MM.1S (cell line): ENCODE measurements at places on chromosomes 2 and 18.

GRCh38 chr2:227921648-227922047 lies 50.2 kb downstream of the DAW1 start:
- no peak for DNase-seq

DNA sequence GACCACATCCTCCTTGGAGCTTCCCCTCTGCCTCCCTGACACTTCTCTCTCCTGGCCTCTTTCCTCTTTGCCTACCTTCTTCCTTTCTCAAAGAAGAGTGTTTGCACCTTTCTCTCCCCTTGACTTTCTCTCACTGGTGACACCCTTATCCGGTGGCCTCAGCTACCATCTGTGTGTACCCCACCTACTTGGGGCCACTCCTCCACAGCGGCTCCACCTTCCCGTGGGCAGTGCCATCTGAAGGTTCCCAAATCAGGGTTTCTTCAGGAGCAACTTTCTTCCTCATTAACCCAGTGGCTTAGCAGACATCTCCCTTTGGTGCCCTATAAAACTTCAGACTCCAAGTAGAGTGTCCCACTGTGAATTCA lies 5.3 kb upstream of the NCL start:
- no peak for DNase-seq

DNA sequence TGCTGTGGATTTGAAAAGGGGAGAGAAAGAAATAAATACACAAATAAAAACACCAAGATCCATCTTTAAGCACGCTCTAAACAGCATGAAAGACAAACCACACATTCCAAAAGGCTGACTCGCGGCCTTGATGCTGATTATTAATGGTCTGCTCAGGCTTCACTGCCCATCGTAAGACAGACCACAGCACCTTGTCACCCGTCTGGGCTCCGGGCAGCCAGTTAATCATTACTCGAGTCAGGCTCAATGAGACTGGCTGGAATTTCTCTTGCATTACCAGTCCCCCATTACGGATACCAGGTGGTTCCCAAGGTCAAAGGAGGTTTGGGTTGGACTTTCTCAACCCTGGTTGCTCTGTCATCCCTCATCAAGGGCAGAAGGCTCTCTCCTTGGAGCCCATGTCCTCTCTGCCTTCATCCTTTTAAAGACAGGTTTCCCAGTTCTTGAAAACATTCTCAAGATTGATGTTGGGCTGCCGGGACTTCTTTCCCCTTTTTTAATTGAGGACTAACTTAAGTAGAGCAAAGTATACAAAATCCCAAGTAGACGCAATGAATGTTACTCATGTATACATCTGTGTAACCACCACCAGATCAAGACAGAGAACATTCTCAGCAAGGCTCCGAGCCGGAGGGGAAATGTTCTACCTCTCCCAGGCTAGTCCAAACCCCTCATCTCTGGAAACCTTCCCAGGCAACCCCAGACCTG lies 8.1 kb downstream of the SMAD7 start:
- peak; percentile 44 for DNase-seq

- DNase-seq, result no peak
These were observed 932.8 kb upstream of the POU3F3 start for GRCh38 chr2:103921161-103921560.

- DNase-seq, result no peak
These were observed 7.4 kb downstream of the CYB5A start for GRCh38 chr18:74284191-74284979.

GRCh38 chr2:181077128-181077709 lies 96.8 kb downstream of the UBE2E3 start:
- DNase-seq, result peak; percentile 73

- DNase-seq, result peak; percentile 41
These were observed 30.6 kb upstream of the PPP3R1 start for GRCh38 chr2:68282811-68283418.

DNA sequence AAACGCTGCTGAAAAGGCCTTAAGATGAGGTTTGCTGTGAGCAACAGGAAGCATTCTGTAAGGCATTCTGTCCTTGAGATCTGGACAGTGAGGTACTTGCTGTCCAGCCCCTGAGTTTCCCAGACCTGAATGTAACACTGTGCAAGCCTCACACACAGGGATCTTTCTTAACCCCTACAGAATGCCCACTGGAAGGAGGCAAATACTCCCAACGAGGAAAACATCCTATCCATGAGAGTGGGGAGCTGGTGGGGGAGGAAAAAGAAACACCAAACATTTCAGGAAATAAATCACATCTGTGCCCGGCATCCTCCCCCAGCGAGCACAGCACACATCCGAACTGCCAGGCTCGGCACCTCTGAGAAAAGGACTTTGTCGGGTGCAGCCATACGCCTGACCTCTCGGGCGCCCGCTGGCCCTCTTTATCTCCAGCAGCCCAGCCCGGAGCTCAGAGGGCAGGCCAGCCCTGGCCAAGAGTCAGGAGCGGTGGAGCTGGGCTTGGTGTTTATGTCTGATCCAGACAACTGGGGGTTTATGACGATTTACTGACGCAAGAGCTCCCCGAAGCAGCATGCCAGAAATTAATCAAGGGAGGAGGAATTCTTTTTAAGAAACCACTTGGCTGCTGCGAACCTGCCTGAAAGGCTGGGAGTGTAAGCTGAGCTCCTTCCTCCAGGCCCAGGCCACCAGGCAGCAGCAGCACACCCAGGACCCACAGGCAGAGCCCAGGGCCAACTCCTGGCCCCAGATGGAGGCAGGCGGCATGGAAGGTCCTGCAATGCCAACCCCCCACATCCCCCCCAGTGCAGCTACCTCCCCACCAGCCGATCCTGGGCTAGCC lies 72.2 kb downstream of the HDAC4 start:
- no peak for DNase-seq

DNA sequence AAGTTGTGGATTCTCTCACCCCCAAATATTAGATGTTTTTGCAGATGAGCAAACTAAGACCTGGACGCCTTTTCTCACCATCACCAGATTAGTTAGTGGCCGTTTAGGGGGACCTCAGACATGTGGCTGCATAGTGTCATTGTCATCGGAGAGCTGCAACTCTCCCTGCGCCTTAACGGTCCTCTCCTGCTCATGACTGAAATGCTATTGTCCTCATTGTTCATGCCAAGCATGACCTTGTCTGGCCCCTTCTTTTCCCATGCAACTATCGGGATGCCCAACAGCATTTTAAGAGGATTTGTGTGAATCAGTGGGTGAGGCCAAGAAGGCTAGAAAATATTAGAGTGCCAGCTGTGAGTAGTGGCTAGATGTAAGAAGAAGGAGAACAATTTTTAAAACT lies 174.2 kb downstream of the SOCS6 start:
- DNase-seq, result no peak

- DNase-seq, result no peak
These were observed 239.0 kb upstream of the APCDD1 start for GRCh38 chr18:10215446-10215845.

DNA sequence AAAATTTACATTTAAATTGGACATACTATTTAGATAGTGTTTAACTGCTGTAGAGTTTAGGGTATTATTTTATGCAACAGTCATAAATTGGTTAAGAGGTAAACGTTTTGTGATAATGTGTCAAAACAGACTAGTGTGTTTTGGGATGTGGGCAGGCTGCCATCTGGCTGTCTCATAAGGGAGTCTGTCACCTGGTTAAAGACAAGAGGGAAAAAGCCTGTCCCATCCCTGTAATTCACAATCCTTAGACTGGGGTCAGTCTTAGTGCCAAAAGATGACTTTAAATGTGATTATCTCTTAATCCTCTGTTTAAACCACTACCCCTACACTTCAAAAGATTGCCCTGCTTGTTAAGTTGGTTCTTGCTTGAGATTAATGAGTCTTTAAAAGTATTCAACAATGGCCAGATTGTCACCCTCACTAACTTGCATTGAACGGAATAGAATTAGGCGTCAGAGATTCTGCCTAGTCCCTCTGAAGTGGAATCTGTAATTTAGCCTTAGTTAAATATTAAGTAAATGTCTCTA lies 59.2 kb downstream of the SGPP2 start:
- no peak for DNase-seq

DNA sequence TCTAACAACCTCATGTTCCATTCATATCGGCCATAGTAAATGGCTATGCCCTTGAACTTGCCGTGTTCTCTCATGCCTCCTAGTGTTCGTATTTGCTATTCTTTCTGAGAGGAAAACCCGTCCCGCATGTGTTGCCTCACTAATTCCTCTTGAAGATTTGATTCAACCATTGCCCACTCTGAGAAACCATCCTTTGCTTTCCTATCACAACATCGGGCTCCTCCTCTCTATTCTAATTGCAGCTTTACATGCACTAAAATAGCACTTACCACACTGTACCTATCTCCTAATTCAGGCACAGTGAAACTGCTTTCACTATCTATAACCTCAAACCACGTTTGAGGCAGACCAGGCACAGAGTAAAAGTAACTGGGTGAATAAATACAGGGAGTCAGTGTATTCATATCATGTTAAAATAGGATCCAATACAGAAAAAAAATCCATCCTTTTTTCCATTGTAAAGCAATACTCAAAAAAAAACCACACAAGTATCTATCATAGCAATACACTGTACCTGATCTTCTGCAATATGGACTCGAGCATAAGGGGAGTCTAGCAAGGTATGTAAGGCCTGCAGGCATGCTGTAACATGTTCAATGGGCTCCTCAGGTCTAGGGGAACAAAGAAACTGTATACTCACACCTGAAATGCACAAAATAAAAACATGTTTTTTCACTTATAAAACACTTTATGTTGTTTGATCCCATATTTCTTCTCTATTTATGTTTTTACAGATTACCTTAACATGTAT lies 39.0 kb upstream of the STRN start:
- peak; percentile 71 for DNase-seq

GRCh38 chr2:6788614-6789013 lies 77.1 kb downstream of the CMPK2 start:
- DNase-seq, result no peak

DNA sequence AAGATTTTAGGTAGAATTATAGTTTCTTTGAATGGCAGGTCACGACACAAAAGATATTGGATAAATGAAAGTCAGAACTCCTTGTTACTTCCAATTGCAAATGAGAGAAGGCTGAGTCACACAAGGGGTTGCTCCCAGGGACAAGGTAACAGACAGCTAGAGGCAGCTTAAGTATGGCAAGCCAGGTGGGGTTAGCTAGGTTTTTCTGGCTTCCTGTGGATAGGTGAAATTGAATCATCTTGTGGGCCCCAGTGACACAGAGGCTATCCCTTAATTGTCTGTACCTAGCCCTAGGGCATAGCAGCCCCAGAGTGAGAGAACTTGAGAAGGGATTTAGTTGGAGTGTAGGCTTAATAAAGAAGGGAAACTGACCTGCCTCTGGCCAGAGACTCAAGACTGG lies 407.7 kb upstream of the SLC8A1 start:
- DNase-seq, result no peak
